ENCODE measurements at places on chromosomes 7 and 10.

DNA sequence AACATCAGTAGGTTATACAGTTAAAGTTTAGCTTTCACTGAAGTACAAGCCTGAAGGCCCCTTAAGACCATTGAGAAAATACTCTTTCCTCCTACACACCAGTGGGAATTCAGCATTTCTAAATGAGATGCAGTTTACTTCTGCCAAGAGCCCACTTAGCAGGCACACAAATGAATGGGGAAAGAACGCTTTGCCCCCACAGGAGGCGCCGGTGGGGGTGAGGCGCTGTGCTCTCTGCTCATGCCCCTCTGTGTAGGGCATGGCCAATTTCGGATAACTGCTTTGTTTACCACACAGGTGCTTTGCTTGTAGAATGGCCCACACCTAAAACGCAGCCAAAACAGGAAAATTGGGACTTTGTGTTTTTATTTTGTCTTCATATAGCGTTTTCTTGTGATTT lies 15.9 kb upstream of the LAT2 start:
- no peak for DNase-seq

DNA sequence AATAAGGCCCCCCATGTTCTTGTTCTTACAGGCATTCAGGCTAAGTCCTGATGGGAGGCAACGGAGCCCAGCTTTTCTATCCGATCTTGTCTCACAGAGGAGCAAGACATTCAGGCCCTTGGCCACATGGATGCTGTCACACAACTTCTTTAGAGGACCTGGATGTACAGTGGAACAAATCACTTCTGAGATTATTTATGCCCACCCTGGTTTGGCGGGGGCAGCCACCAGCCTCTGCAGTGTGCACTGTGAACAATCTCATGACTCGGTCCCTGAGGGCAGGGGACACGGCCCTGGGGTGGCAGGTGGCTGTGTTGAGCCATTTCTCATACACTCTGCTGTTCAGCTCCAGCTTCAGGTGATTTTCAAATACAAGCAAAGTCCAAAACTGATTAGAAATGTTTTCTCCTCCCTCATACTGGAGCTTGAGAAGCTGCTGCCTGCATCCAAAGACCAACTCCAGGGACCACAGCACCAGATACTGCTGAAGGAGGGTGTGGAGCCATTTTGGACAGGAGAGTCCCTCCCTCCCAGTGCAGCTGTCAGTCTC lies 441.3 kb downstream of the GRID1 start:
- no peak for DNase-seq

GRCh38 chr10:31693491-31693890 lies 235.1 kb downstream of the ARHGAP12 start:
- DNase-seq: no peak

GRCh38 chr10:111879969-111880368 lies 303.6 kb downstream of the GPAM start:
- DNase-seq: no peak

DNA sequence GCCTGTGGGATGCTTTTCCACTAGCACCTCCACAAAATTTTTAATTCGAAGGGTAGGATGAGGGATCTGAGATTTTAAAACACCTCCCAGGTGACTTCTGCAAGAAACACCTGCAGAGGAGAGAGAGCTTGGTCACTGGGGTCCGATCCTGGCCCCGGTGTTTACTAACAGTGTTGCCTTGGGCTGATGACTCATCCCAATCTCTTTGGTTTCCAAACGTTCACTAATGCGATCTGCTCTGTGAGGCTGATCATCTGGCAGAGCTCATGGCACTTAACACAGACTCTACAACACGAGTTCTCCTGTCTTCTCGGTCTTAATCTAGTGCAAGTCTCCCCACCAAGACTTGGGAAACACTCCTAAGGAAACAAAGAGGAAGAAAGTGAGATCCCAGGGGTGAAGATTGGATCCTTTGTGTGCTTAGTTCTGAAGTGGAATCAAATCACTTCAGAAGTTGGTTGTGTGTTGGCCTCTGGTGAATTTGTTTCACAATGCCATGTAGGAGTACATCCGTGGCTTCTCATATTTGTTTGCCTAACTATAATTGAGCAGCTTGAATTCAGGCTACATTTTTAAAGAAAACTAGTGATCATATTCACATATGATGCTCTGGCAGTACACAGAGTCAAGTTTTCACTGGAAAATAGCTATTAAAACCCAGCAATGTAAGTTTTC lies 407.9 kb downstream of the NRG3 start:
- DNase-seq: no peak

GRCh38 chr10:122490786-122491680 lies 29.7 kb downstream of the HTRA1 start:
- DNase-seq: no peak

GRCh38 chr10:86288695-86289576 lies 77.7 kb downstream of the GRID1 start:
- DNase-seq: no peak

- no peak for DNase-seq
Measured at GRCh38 chr7:70589590-70589989, 542.4 kb upstream of the GALNT17 start.

- no peak for DNase-seq
Measured at GRCh38 chr7:130993671-130994365, 259.8 kb upstream of the KLF14 start.

GRCh38 chr7:42237811-42238541 lies 967 bp upstream of the GLI3 start:
- DNase-seq: no peak

DNA sequence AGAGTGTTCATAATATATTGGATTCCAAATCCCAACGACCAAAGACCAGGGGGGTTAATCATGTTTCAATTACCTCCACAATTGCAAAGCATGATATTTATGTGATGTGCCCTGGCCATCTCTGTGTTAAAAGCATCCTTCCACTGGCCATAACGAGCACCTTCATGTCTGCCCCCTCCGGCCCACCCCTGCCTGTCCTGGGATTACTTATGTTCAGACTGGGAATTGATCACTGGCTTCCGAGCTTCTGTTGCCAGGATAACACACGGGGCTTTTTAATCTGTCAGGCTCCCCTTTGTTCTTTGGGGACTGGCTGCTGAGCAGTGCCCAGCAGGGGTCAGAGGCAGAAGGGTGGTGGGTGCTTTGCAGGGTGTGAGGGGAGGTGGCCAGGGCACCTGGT lies 13.7 kb upstream of the CHST15 start:
- no peak for DNase-seq

GRCh38 chr10:6274484-6274883 lies 71.8 kb downstream of the PFKFB3 start:
- DNase-seq: no peak

- DNase-seq: no peak
Measured at GRCh38 chr7:151724250-151724915, 152.5 kb downstream of the PRKAG2 start.

GRCh38 chr10:92688927-92689662 lies 660 bp upstream of the HHEX start:
- no peak for DNase-seq

GRCh38 chr7:29122759-29123158 lies 23.6 kb downstream of the CPVL start:
- DNase-seq: no peak

DNA sequence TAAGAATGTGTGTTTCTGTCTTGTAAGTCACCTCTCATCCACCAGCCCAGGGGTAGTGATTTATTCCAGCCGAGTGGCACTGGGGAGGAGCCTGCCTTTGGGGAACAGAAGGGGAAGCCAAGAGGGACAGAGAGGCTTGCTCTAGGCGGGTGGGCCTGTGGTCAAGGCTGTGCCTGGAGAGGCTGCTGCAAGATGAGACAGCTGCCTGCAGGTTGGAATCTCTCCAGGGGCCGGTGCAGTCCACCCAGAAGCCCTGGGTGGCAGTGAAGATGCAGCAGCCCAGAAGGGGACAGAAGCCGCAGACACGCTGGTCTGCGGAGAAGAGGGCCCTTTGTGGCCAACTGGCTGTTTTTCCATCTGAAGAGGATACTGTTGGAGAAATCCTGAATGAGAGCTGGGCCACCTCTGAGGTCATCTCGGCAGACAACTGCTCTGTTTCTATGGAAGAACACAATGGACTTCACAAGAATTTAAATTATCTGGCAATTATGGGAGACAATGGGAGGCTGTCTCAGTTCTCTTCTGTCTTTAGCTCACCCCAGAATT lies 175.7 kb downstream of the GFRA1 start:
- no peak for DNase-seq

- no peak for DNase-seq
Measured at GRCh38 chr10:43210556-43210955, 56.3 kb downstream of the RASGEF1A start.

- DNase-seq: peak; percentile 26
Measured at GRCh38 chr10:103564776-103565520, 71.4 kb downstream of the NEURL1 start.

GRCh38 chr7:93883078-93883916 lies 7.3 kb downstream of the TFPI2 start:
- no peak for DNase-seq

- DNase-seq: no peak
Measured at GRCh38 chr7:73698410-73698809, 15.0 kb downstream of the BUD23 start.

GRCh38 chr7:64874562-64875250 lies 28.4 kb upstream of the ZNF273 start:
- DNase-seq: no peak

GRCh38 chr7:77989981-77990566 lies 191.5 kb downstream of the PHTF2 start:
- DNase-seq: peak; percentile 50

DNA sequence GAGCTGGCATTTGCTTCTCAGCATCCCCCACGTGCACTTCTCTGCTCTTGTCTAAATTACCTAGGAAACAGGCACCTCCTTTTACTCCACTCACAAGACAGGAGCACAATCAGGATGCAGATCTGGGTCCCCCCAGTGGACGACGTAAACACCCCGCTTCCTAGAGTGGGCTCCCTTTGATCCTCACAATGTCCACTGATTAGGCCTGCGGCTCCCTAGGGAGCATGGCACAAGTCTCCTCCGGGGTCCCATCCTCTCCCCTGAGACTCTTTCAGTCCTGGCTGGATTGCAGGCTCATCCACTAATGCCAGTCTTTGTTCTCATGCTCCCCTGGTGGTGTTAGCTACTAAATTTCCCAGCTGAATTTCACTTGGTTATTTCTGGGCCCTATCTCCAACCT lies 98.3 kb downstream of the GLI3 start:
- no peak for DNase-seq

- DNase-seq: no peak
Measured at GRCh38 chr10:14397066-14397465, 66.3 kb upstream of the FRMD4A start.

GRCh38 chr10:61284222-61284890 lies 168.8 kb downstream of the TMEM26 start:
- no peak for DNase-seq

GRCh38 chr10:44466236-44466635 lies 81.3 kb upstream of the CXCL12 start:
- DNase-seq: no peak

DNA sequence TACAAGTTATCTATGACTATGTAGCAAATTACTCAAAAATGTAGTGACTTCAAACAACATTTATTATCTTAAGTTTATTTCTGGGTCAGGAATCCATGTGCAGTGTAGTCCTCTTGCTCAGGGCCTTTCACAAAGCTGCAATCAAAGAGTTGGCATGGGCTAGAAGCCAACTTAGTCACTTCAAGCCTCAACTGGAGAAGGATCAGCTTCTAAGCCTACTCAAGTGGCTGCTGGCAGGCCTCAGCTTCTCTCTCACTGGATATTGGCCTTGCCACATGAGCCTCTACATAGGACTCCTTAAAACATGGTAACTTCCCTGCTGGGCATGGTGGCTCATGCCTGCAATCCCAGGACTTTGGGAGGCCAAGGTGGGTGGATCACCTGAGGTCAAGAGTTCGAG lies 5.0 kb upstream of the NFE2L3 start:
- DNase-seq: no peak

GRCh38 chr10:44402465-44403195 lies 17.7 kb upstream of the CXCL12 start:
- DNase-seq: no peak

- DNase-seq: no peak
Measured at GRCh38 chr7:157568106-157568769, 231.4 kb downstream of the DNAJB6 start.

- no peak for DNase-seq
Measured at GRCh38 chr10:60338002-60338564, 51.6 kb downstream of the ANK3 start.

GRCh38 chr7:152467225-152467624 lies 31.4 kb upstream of the KMT2C start:
- DNase-seq: no peak

DNA sequence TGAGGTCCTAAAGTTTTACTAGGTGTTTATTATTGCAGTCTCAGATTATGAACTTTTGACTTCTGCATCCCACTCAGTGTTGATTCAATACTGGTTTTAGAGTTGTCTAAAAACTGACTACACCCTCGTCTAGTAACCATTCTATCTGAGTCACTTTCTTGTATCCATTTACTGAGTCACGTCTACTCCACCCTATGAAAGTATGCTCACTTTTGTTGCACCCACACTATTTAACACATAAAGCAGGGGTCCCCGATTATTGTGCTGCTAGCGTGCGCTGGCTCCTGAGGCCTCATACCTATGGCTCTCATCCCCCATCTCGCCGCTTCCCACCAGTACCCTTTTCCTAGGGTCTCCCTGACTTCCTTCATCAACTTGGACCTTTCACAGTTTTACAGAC lies 2.0 kb downstream of the SAMD9 start:
- DNase-seq: no peak

GRCh38 chr10:96047004-96047649 lies 3.7 kb downstream of the CCNJ start:
- DNase-seq: no peak

DNA sequence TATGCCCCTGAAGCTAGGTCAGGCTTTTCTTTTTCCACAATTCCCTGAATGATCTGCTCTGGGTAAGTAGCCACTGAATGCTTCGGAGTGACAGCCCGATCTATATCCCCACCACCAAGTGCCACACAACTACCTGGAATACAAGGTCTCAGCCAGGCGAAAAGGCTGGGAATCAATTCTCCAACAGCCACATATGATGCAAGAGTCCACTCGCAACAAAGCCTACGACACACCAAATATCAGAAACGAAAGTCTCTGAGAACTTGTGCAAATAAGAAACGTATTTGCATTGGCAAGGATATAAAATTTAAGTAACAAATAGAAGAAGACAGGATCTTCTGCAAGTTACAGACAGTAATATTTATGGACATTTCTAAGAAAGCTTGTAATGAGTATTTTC lies 5.7 kb downstream of the HIPK2 start:
- DNase-seq: no peak

GRCh38 chr7:155237297-155237696 lies 60.4 kb upstream of the INSIG1 start:
- no peak for DNase-seq

- no peak for DNase-seq
Measured at GRCh38 chr10:73044378-73045285, 52.0 kb downstream of the P4HA1 start.

Data from SHP77 (cell line).